ENCODE measurements at places on chromosomes 2 and 18.

DNA sequence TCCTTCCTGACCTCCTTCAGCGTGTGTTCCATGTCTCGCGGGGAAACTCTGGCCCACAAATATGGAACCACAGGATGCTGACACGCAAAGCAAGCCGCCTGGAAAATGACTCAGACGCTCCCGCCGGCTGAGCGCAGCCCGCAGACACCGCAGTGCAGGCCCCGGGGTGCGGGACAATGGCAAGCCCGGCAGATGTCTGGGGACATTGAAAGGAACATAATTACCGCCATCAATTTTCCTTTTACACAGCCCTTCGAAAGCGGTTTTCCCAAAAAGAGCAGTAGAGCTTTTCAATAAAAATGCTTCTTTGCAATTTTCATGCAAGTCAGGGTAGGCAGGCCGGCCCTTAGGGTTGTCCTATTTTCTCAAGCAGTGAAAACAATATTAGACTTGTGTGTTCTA lies 159.2 kb upstream of the SH3BP4 start:
- no peak for DNase-seq

- peak; percentile 21 for DNase-seq
These were observed 909 bp downstream of the TMEM87B start for GRCh38 chr2:112055730-112056625.

DNA sequence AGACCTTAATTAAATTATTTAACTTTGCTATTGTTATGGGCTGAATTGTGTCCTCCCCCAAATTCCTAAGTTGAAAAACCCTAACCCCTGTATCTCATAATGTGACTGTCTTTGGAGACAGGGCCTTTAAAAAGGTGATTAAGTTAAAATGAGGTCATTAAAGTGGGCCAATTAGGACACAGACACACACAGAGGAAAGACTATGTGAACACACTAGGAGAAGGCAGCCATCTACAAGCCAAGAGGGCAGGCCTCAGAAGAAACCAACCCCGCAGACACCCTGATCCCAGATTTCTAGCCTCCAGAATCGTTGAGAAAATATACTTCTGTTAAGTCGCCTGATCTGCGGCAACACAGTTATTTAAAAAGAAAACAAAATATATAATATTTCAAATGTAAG lies 6.4 kb downstream of the STK17B start:
- DNase-seq: no peak

DNA sequence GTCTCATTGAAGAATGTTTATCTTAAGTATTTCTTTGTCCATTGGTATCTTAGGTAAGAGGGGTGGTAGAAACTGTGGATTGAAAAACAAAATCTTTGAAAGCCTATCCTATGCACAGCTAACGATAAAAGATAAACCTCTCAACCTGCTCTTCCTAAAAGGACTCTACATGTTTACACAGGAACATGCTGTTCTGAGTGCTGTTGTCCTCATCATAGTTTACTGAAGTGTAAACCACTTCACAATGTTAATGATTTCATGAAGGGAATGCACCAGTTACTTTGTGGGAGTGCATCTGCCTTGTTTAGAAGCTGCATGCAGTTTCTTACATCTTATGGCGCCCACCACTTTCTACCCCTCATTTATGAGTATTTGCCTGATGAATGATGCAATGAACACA lies 1.2 kb downstream of the ACMSD start:
- DNase-seq: no peak

DNA sequence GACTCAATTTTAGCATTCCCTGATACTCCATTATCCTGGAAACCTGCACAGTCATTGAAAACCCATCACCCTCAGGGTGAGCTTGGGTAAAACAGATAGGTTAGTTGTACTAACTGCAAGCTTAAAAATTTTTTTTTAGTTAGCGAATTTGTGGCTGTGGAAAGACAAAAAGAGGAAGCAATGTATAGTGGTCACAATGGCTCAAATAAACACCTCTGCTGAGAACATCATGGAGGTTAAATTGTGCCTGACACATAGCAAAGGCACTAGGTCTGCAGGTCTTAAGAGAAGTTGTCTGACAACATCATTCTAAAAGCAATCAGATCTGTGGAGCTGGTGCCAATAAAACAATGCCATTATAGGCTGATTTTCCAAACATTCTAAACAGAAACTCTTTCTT lies 84.4 kb upstream of the CAVIN2 start:
- no peak for DNase-seq

- no peak for DNase-seq
These were observed 122.9 kb upstream of the UNC80 start for GRCh38 chr2:209648714-209649113.

DNA sequence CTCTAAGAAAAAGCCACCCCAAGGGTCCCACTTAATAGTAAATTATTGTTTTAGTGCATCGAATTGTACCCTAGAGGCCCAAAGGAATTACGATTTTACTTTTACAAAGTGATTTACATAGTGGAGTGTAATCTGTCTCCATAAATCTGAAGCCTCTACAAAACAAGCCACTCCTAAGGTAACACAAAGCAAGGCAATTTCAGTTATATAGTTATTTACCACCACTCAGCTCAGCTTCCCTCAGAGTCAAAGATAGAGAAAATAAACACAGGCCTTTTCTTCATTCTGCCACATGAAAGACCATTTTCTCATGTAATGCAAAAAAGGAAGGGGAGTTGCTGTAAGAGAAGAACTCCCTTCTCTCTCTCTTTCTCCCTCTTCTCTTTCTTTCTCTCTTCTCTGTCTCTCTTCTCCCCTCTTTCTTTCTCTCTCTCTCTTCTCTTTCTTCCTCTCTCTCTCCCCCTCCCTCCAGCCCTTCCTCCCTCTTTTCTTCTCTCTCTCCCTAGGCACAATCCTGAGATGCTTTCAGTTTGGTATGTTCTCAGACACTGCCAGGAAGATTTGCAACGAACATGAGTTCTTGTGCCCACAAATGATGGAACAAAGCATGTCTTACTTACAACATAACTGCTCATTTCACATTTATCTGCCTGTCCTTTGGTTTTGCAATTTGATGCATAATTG lies 264.5 kb downstream of the BCL2 start:
- DNase-seq: no peak

- DNase-seq: no peak
These were observed 244.1 kb downstream of the NCKAP5 start for GRCh38 chr2:133324150-133324561.

DNA sequence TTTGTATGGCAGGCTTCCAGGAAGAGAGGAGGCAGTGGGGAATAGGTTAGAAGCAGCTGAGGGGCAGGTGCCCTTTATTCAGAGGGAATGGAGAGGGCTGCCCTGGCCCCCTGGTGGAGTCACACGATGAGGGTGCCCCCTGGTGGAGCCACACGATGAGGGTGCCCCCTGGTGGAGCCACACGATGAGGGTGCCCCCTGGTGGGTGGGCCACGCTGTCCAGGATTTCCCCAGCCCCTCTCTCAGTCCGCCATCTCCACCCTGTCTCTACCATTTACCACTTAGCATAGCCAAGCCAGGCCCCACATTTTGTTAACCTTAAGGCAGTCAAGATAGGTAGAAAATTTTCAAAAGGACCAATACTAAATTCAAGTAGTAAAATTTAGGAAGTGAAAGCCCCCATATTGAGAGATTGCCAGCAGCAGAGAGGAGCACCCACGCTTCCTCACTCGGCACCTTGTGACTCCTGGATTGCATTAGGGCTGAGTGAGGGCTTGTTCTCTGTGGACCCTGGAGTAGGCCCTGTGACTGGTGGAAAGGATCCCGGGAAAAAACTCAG lies 10.4 kb upstream of the FAM228A start:
- peak; percentile 46 for DNase-seq

- DNase-seq: no peak
These were observed 25.9 kb upstream of the GPR17 start for GRCh38 chr2:127619877-127620705.

DNA sequence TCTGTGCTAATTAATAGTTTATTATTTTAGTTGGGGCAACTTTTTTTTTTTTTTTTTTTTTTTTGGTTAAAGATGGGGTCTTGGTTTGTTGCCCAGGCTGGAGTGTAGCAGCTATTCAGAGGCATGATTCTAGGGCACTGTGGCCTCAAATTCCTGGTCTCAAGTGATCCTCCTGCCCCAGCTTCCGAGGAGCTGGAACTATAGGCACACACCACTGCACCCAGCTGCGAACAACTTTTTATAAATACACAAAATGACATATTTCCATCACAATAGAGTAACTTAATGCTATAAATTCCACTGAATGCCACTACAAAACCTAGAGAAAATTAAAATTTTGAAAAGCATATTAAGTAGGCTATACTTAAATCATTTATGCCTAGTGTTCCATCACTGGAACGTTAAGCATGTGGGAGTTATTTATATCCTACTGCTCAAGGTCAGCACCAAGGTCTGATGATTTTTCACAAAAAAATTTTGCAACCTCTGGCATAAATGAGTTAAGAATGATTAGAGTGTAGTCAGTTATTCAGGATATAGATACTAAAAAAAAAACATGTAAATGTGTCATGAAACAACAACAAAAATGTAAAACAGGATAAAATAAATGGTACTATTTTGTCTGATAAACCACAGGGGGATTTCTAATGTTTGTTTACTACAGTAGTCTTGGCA lies 46.8 kb downstream of the GFPT1 start:
- no peak for DNase-seq

GRCh38 chr2:175154661-175155082 lies 13.3 kb downstream of the ATF2 start:
- no peak for DNase-seq

- DNase-seq: no peak
These were observed 40.2 kb downstream of the TMEM177 start for GRCh38 chr2:119719261-119719627.

DNA sequence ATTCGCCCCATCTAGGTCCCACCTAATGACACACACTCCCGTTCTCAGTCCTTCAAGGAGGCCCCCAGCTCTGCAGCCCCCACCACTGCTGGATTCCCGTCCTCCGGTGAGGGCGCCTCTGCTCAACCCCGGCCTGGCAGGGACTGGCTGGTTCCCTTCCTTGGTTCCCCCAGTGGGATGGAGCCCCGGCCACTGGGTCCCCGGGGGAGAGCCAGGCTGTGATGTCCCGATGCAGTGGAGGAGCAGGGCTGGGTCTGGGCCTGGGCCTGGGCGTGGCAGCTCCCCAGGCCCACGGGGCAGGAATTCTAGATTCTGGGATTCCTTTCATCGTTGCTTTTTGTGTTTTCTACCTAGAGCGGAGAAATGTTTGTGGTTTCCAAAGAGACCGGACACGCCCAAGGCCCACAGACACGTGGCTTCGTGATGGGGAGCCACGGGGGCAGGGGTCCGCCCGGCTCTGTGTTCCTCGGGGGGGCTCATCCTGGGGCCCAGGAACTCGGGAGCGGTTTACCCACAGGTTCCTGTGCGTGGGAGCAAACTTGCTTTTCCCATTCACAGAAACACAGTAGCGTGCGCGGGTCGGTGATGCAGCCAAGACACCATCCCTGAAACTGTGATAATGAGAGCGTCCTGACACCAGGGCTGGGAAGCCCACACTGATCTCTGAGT lies 67.0 kb downstream of the SLC66A2 start:
- no peak for DNase-seq

DNA sequence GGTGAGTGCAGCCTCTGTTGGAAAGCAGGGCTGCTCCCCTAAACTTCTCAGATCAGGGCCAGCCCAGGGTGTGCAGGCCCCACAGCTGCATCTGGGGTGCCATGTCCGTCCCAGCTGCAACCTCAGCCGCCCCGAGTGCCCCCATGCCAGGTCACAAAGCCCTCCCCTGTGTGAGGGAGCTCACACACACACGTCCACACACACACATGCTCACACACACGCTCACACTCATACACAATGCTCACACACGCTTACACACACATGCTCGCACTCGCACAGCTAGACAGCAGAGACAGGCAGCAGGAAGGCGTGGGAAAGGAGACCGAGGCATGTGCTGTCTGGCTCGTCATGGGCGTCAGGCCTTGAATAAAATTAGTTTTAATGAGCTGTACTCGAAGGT lies 55.4 kb downstream of the ADI1 start:
- DNase-seq: no peak

DNA sequence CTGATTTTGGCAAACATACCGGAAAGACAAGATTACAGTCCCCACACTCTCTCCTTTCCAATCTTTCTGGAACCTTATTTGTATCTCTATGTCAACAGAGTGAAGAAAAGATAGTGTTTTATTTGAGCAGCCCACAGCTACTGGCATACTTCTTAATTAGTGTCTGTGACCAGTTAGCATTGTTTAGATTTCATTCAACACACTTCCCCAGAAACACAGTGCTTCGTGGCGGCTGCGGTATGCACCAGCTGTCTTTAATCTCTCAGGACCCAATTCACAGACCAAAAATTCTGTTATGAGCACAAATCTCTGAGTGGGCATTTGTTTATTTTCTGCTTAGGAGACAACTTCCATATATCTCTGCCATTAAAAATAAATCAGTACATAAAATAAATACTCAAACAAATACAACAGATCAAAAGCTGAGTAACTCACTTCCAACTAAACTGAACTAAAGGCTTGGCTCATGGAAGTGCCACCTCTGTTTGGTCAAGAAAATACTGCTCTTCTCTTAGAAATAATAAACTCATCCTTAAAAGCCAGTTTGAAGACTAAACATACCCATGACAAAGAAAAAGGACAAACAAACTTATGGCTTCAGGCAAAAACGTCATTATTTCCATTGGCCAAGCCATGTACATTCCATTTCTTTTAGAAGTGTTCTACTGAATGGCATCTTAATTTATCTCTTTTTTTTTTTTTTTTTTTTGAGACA lies 392.4 kb downstream of the TXNL1 start:
- DNase-seq: no peak

DNA sequence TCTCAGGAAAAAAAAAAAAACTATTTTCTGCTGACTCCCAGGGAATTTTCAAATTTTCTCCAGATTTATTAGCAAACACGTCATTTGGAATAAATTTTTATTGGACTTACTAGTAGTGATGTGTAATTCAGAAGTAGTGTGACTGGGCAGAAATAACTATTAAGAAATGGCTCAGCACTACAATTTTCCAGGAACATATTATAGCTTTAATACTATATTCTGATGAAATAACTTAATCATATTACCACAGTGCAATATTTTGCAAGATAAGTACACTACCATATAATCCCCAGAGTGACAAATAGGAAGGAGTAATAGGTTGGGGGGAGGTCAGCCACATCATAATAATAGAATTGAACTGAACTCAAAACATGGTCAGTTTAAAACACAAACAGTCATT lies 19.7 kb upstream of the TNFAIP6 start:
- no peak for DNase-seq

DNA sequence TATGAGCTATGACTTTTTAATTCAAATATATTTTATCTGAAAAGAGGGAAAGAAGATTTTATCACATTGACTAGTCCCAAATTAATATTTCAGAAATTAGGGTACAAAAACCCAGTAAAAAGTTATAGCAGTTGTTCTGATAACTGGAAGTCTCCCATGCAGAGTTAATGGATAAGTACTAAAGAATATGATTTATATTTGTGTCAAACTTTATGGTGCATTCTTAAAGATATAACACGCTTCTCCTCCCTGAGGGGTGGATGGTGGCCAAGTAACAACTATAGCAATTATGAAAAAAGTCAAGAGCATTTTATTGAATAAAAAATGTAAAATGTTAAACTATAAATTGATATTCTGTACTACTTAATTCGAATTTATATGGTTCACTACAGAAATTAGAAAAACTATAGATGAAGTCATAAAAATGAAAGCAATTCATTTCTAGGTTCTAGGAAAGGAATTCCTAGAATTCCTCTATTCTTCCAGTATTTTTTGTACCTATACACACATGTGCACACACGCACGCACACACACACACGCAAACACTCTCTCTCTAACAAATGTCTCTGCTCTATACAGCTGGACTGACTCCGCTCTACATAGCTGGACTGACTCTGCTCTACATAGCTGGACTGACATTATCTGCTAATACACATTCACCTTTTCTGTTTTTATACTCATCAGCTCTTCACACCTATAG lies 111.3 kb downstream of the PRELID3A start:
- DNase-seq: no peak

Data from CD8-positive, alpha-beta T cell (primary cell).